ENCODE measurements at places on chromosomes 5 and 9. TPM values are rescaled to one million over a fixed set of nuclear protein-coding genes. Genes with fewer than 3 reads are reported as not detected.

NPDC1 gene
- total RNA-seq: 71.5 TPM

DNA sequence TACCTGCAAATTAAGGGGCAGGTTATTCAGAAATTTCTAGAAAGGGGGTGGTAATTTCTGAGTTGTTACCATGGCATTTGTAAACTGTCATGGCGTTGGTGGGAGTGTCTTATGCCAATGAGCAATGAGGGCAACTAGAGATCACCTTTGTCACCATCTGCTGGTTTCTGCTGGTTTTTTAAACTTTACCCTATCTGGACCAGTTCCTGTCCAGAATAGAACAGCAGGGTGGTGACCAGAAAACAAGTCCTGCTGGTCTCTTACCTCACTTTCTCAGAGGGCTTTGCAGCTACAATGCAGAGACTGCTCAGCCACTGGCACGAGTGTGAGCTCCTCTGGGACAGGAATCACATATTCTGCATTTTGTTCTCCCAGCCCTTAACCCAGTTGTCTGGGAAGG is 51.4 kb downstream of the FAM114A2 start:
- H3K4me1 ChIP-seq: no peaks in the 10 kb centered on the region
- no peak for DNase-seq
- no peaks in the 10 kb centered on the region for H3K36me3 ChIP-seq

DNA sequence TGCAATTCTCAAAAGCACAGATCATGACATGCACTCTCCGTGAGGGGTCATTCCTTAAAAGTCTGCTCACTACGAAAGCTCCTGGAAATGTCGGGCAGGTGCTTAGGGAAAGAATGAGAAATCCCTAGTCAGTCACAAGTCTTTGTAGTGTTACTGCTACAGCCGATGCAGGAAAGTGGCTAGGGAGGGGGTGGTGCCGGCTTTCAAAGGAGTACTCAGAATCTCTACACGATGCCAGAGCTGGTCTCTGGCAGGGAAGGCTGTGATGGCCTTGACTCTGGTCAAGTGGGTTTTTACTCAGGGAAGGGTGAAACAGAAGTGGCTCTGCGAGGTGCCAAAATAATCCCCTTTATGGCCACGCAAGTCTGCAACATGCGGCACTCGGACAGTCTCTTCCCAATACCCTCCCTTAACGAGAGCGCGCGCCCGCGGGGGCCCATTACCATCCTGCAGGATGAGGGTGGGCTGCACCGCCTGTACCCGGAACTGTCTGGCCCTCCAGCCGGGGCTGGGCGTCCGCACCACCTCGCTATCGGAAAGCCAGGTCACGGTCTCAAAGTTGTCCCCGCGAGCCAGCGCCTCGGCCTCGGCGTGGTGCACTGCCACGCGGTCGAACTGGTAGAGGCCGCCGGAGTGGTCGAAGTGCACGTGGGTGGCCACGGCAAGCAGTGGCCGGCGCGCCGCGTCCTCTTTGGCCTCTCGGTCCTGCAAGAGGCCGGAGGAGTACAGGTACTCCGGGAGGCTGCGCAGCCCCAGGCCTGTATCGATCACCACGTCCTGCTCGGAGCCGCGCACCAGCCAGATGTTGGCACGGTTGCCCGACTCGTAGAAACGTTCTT is 956 bp downstream of the MBLAC2 start:
- peak overlapping the region; percentile 32 for H3K27ac ChIP-seq
- no peak for DNase-seq
- H3K4me3 ChIP-seq: peak overlapping the region; percentile 81
- no peaks in the 10 kb centered on the region for H3K36me3 ChIP-seq
- peaks cover 4% of the 10 kb centered on the region for H3K4me1 ChIP-seq

PLAC8L1 gene
- not detected for total RNA-seq

- no peaks in the 10 kb centered on the region for H3K36me3 ChIP-seq
- peaks cover 12% of the 10 kb centered on the region for H3K4me1 ChIP-seq
- H3K27ac ChIP-seq: peak overlapping the region; percentile 0
- H3K4me3 ChIP-seq: peak overlapping the region; percentile 71
- DNase-seq: no peak
These were observed 145.5 kb downstream of the ERCC6L2 start for GRCh38 chr9:96020792-96021550.

GRCh38 chr5:73612799-73613198 is 13.2 kb upstream of the ARHGEF28 start:
- no peak overlapping the region for H3K4me3 ChIP-seq
- H3K4me1 ChIP-seq: no peaks in the 10 kb centered on the region
- no peak for DNase-seq
- H3K27ac ChIP-seq: no peak overlapping the region

- H3K27me3 ChIP-seq: no peaks in the 10 kb centered on the region
- no peak for DNase-seq
- peak overlapping the region; percentile 96 for H3K27ac ChIP-seq
- peak overlapping the region; percentile 89 for H3K4me3 ChIP-seq
- H3K4me1 ChIP-seq: peaks cover 36% of the 10 kb centered on the region
These were observed 795 bp downstream of the CNOT8 start for GRCh38 chr5:154858972-154859871.
